ENCODE measurements at places on chromosomes 5 and 9.

- no peak for DNase-seq
These were observed 119.4 kb upstream of the IQGAP2 start for GRCh38 chr5:76283670-76284069.

- no peak for DNase-seq
These were observed 104.4 kb downstream of the DENND1A start for GRCh38 chr9:123825342-123826060.

GRCh38 chr5:132662004-132662401 lies 4.0 kb downstream of the IL13 start:
- no peak for DNase-seq

DNA sequence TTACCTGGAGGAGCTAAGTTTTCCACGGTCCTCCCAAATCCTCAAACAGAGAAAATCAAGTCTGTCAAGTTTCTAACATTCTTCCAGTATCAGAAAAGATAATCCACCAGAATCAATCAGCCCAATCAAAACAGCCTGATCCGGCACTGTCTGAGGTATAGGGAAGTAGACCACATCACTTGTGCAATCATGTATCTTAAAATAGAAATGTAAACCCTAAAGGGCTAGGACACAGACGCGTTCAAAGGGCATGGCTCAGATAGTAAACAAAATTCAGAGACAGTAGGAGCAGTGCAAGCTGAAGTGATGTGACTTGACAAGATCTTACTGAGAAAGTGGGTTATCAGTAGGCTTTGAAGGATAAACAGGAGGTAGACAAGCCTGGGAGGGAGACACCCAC lies 252.4 kb upstream of the DAPK1 start:
- no peak for DNase-seq

GRCh38 chr9:21923694-21924093 lies 70.5 kb downstream of the CDKN2A start:
- no peak for DNase-seq

DNA sequence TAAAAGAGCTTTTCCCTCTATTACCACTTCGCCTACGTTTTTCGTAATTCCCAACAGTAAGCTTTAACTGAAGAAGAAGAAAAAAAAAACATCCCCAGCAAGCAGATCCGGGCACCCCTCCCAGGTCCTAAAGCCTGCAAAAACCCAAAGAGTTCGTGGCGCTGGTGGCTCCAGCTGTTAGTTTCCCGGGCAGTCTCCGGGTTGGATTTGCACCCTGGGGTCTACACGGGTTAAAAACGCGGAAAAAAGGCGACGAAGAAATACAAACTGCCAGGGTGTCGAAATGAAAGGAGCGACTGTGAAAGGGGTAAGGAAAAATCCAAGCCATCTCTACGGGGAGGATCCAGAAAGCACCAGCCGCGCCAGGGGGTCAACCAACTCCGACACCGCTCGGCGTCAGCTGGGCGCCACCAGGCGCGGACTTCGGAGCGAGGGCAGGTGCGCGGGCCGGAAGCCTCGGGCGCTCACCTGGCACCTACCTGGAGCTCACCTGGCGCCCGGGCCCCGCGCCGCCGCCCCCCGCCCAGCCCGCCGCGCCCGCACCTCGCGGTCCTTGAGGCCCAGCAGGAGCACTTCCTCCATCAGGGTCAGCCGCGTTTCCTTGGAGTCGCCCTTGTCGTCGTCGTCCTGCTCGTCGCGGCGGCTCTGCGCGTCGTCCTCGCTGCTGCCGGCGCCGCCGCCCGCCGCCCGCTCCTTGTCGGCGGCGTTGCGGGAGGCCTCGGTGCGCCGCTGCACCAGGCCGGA lies 680 bp downstream of the GOLPH3 start:
- DNase-seq: peak; percentile 6

DNA sequence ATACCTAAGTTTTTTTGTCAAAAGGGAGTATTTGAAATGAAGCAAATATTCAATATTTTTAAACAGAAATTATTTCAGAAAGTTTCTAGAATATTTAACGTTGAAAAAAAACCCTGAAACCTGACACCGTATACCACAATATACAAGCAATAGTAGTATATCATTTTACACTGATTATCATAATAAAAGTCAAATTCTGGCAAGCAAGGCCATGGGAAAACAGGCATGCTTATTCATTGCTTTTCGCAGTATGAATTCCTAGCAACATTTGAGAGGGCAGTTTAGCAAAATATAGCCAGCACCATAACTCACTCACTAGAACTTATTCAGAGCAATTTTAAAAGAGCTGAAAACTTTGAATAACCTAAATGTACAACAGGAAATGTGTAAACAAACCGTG lies 46.1 kb downstream of the ERAP1 start:
- no peak for DNase-seq

DNA sequence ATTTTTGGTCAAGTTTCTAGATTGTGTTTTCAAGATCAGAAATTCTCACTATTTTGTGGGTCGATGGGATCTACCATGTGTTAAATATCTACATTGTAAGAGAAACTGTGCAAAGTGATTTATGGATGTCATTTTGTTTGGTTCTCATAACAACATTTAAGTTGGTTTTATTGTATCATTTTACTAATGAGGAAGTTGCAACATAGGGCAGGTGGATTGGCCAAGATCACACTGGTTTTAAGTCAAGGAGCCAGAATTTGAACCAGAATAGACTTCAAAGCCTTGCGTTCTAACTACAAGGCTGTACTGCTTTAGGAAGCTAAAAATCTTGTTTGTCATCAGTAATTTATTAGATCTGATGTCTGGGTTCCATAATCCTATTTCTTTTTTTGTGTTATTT lies 23.4 kb downstream of the SH3TC2 start:
- no peak for DNase-seq

GRCh38 chr9:114153761-114154599 lies 1.4 kb upstream of the COL27A1 start:
- no peak for DNase-seq

DNA sequence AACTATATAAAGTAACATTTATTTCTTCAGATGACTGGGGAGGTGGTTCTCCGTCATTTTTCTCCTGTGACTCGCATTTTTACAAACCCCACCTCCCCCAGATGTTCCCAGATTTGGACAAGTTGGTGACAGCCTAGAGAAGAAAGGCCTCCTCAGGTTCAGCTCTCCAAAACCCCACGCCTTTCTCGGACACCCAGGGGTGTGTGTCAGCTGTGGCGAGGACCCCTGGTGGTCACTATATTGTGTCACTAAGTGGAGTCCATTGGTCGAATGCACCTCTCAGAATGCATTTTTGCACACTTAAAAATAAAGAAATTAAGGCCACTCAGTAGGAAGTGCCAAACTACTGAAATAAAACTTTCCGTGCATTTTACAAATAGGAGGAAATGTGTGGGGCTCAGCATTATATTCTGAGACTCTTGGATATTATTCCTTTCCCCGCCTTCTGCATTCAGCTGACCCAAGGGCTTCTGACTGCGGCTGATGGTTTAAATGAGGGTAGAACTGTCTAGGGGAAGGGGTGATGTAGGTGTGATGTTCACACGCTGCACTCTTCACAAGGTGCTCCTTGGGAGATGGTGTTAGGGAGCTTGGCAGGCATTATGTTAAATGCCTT lies 47.6 kb downstream of the ACO1 start:
- peak; percentile 1 for DNase-seq

GRCh38 chr5:147180751-147181150 lies 54.1 kb upstream of the STK32A start:
- DNase-seq: no peak

GRCh38 chr5:223791-224190 lies 5.7 kb downstream of the SDHA start:
- DNase-seq: no peak

DNA sequence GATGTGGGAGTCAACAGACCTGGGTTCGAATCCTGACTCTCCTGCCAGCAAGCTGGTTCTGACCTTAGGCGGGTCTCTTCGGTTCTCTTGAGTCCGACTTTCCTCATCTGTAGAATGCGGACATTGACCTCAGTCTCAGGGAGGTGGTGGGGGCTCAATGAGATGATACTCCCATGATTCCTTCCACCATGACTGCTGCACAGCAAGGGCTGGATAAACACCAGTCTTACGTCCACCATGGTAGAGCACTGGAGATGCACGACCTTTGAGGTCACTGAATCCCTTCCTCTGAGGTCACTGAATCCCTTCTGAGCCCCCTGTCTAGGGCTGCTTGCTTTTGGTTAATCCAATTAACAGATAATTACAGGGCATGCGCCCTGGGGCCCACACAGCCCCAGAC lies 12.5 kb upstream of the SMIM23 start:
- no peak for DNase-seq

- no peak for DNase-seq
These were observed 51.9 kb downstream of the HABP4 start for GRCh38 chr9:96501633-96502538.

- no peak for DNase-seq
These were observed 151.3 kb upstream of the TLX3 start for GRCh38 chr5:171157775-171158174.

GRCh38 chr9:4339836-4340560 lies 40.1 kb upstream of the GLIS3 start:
- no peak for DNase-seq

DNA sequence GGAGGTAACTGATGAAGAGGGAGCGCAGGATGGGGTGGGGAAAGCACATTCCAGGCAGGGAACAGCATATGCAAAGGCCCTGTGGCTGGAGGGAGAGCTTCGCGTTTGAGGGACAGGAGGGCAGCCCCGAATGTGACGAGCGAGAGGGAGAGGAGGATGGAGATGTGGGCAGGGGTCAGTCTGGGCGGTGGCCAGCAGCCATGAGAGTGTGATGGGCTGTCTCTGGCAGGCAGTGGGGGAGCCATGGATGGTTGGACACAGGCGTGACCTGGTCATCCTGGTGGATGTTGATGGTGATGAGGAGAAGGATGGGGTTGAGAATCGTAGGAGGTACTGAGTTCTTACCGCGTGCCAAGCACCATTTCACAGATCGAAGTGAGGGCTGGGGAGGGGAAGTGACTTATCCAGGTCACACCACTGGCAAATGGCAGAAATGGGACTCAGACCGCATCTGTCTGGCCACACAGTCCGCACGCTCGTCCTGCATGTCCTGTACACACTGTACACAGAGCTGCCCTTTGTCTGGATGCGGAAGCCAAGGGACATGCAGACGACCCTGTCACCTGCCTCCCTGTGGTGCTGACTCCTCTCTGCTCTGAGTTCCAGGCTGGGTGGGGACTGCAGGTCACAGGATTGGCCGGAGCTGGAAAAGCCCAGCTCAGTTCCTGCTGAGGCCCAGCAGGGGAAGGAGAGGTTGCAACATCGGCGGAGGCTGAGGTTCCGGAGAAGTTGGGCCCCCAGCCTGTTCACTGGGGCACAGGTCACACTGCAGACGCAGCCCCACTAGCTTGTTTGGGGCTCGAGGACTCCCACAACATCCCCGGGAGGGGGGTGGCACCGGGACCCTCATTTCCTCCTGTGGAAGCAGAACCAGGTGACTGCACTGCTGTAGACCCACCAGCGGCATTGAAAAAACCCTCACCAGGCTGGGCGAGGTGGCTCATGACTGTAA lies 165.6 kb upstream of the IER5L start:
- no peak for DNase-seq

GRCh38 chr9:33170464-33171415 lies 3.6 kb upstream of the B4GALT1 start:
- no peak for DNase-seq

GRCh38 chr9:130741024-130741305 lies 47.4 kb downstream of the EXOSC2 start:
- DNase-seq: no peak

DNA sequence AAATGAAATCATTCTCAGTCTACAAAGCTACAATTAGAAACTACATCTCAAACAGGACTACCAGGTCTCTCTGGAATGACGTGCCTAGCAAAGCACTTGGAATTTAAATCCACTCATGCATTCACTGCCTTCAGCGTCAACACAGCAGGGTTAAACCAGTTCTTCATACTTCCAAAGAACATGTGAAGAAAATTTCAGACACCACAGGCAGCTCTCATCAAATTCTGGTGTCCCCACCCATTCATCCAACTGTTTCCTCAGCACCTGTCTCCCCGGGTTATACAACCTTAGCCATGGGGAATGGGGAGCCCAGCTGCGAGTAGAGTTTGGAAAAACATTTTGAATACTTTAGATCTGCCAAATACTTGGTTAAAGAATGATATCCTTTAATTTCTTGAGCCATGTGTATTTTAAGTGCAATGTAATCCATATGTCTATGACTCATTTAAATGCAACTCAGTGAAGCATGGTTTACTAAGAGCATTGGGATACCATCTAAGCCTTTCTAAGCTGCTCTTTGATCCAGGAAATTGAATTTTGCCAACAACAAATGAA lies 17.5 kb downstream of the ADAM19 start:
- no peak for DNase-seq

GRCh38 chr9:2662496-2662895 lies 40.9 kb downstream of the VLDLR start:
- no peak for DNase-seq

DNA sequence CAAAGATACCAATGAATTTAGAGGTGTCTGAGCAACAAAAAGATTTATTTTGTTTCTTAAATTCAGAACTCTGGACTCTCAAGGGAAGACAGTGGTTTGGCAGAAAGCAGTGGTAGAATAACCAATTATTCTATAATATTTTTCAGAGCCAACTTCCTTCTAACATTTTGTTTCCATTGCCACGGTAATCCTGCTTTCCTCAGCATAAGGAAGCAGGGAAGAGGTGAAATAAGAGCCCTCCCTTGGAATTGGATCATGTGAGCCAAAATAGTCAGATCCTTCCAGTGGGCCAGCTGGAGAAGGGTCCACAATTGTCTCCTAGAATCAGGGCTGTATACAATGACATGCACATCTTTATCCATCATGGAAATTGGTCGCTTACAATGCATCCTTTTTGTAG lies 130.0 kb upstream of the MAP1B start:
- DNase-seq: no peak

DNA sequence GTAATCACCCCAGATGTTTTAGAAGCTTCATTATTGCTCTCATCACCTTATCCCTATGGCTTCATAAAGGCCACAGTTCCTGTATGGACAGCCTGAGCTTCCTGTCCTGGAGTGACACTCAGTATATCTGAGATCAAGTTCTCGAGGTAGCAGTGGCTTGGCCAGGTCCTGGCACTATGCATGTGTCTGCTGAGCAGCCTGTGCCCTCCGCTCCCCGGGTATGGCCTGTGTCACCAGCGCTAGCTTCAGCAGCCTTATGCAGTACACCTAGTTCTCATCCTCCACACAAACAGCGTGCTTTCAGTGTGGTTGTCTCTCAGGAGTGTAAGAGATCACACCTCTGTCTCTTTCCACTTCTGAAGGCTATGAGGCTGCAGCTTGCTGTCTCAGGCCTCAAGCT lies 514.7 kb downstream of the DIRAS2 start:
- DNase-seq: no peak

- DNase-seq: no peak
These were observed 11.7 kb upstream of the NSMF start for GRCh38 chr9:137470785-137471184.

Measured in stimulated activated CD8-positive, alpha-beta memory T cell treated with anti-CD3 and anti-CD28 coated beads, Interleukin-2, amount 100 ng/mL, for 48 hours (primary cell).